ENCODE measurements at places on chromosomes 5 and 9.

GRCh38 chr5:17219006-17219422 is 1.6 kb downstream of the BASP1 start:
- no peak for DNase-seq

DNA sequence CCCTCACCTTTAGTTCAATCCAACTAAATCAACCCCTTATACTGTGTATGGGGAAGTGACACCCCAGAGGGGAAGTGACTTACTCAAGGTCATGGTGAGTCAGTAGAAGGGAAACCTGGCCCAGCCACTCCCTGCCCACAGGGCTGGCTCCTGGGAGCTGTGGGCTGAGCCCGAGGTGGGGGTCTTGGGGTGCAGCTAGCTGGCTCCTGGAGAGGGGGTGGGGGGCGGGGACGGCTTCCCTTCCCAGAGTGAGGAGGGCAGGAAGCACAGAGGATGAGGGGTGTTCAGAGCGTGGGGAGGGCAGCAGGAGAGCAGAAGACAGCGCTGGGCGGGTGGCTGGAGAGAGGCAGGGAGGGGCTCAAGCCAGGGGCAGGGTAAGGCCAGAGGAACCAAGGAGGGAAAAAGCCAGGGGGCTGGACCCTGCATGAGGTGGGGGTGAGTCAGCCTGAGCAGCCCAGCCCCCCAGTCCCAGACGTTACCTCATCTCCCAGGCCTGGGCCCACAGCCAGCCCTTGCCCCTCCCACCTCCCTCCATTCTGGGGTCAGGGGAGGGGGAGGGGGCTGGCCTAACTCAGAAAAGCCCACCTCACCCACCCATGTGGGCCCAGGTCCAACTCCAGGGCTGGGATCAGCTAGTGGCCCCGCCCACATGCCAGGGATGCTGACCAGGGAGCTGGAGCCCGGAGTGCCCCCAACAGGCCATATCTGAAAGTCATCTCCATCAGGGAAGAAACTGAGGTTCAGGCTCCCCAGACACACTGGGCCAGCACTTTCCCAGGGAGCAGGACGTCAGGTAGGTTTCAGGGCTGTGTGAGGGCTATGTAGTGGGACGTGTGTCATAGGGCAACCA is 2.8 kb downstream of the PDLIM7 start:
- DNase-seq = peak; percentile 35

DNA sequence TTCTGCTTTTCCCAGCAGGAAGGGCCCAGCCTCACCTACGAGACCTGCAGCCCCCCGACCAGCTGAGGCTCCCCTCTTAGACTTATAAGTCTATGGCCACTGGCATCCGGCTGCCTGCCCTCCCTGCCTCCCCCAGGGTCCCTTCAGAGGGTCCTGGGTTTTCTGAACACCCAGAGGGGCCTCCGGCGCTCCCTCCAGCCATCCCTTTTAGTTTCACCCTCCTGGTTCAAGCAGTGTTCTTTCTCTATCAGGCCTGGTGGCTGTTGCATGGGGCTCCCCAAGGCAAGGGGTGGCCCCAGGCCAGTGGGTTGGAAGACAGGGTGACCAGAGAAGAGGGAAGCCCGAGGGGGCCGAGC is 21.8 kb downstream of the GOLGA2 start:
- no peak for DNase-seq

DNA sequence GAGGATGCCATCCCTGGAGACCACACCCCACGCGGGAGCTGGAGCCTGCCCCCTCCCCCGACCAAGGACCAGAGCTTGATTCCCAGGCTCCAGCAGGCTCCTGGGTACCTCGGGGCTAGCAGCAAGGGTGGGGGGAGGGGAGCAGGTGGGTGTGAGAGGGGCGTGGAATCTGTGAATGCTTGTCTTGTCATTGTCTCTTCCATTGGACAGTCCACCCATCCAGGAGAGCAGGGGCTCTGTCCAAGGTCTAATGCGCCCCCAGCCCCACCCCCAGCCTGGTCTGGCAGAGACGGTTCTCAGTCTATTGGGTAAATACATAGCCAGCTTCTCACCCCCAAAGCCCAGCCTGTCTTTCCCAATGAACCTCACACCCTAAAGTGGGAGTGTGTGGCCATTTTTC is 22.8 kb downstream of the URM1 start:
- DNase-seq = no peak

- no peak for DNase-seq
Measured at GRCh38 chr5:142078221-142078620, 30.4 kb upstream of the NDFIP1 start.

GRCh38 chr5:1555011-1555807 is 31.4 kb upstream of the LPCAT1 start:
- DNase-seq = no peak

- no peak for DNase-seq
Measured at GRCh38 chr9:89854715-89855475, 250.1 kb downstream of the GADD45G start.

DNA sequence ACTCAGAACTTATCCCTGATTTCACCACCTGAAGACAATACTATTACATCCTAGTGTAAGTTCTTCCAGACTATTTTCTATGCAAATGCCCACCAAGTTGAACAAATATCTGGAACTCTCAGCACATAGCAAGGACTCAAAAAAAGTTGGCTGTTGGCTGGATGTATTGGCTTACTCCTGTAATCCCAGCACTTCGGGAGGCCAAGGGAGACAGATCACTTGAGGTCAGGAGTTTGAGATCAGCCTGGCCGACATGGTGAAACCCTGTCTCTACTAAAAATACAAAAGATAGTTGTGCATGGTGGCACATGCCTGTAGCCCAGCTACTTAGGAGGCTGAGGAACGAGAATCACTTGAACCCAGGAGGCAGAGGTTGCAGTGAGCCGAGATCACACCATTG is 15.0 kb upstream of the VPS13A start:
- no peak for DNase-seq

- DNase-seq = no peak
Measured at GRCh38 chr5:87138091-87138805, 129.4 kb upstream of the RASA1 start.

DNA sequence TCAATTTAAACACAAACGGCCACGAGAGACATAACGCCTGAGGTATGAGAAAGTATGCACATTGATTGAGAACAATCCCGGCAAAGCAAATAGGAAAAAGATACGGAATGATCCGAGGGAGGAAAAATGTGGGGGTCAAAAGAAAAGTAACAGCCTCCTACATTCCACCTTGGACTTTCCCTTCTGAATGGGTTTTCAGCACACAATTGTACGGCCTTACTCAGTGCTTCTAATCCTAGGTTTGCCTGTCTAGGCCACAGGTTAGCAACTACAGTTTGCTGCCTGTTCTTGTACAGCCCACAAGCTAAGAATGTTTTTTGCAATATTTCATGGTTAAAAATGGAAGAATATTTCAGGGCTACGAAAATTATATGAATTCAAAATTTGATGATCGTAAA is 46.2 kb upstream of the RNF20 start:
- no peak for DNase-seq

DNA sequence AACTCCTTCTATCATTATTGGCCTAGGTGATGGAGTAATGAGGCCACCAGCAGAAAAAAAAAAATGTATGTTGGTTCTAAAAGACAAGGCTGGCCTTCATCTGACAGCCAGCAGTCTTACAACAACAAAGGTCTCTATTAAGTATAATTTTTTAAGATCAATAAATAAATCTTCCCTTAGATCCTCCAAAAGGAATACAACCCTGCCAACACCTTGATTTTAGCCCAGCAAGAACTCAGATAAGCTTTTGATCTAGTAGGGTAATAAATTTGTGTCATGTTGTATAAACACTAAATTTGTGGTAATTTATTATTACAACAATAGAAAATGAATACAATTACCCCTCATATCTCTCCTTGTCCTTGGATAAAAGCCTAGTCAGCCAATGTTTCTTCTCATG is 633.2 kb upstream of the FAM174A start:
- no peak for DNase-seq

DNA sequence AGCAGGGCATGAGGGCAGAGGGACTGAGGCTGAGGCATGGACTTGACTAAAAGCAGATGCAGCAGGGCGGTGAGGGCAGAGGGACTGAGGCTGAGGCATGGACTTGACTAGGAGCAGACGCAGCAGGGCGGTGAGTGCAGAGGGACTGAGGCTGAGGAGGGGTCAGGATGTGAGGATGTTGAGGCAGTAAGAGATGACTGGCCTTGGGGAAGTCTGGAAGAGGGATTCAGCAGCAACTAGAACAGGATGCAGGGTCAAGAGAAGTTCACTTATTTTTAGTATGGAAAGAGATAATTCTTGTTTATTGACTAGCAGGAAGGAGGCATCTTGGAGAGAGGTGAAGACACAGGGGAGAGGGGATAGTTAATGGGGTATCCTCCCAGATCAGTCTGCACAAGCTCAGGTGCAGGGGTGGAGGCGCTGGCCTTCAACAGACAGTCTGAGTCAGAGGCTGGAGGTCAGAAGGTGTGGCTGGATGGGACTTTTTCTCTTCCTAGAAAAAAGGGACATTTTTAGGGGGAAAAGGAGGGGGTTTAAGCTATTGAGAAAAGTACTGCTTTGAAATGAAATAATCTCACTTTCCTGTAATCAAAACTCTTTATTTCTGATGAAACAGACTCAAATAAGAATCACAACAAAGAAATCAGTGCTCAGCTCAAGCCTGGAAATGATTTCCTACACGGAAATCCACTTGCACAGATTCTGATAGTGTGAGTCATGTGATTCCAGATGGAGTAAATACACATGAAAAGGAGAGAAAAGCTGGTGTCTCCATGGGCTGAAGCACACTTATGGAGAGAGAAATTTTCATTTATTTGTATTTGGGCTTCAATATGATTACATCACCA is 130.9 kb downstream of the PALM2AKAP2 start:
- DNase-seq = no peak

DNA sequence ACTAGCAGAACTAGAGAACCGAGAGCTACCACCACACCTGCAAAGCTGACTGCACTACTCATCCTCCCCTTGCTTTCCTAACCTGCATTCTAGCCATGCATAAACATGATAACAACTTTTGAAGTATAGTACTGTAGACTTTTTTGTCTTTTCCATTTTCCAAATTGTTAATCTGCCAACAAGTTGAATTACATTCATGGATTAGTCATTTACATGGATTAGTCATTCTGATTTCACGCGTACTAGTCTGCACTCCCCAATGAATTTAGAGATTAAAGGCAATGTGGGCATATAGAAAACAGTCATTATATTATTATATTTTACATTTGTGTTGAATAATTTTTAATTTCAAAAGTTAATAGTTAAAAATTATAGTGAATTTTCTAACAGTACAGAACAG is 81.4 kb downstream of the EDIL3 start:
- no peak for DNase-seq

GRCh38 chr9:19331877-19332276 is 48.2 kb downstream of the RPS6 start:
- no peak for DNase-seq

DNA sequence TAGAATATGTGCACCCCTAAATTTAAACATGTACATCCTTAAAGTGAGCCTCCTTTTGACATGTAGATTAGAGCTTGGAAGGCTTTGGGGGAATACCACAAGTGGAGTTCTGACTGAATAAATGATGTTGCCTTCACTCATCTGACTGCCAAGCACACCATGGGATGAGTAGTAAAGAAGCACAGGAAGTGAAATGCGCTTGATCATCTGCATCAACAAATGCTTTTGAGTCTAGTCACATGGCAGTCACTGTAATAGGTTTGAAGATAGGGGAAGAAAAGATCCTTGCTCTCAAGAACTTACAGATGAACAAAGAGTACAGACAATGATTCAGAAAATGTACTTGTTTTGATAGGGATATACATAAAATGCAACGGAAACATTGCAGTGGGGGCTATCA is 62.0 kb upstream of the STARD4 start:
- DNase-seq = no peak

- peak; percentile 37 for DNase-seq
Measured at GRCh38 chr9:4666042-4666699, at the start of gene SPATA6L. TSS of gene SPATA6L (minus strand) at chr9:4666480. CDS start at chr9:4666250, 230 bp downstream.

DNA sequence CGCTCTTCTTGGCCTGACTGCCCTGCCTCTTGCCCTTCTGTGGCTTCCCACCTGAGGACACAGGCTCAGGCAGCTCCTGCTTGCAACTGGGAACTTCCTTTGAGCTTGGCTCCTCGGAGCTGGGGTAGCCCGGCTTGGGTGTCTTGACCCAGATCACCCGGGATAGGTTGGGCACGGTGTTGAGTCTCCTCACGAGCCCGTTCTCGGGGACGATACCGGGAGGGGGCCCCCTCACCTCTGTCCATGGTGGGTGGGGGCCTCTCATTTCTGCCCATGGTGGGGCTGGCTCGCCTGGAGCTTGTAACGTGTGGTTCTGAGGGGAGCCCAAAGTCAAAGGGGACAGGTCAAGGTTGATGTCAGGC is 7.8 kb upstream of the DDX41 start:
- DNase-seq = no peak

- no peak for DNase-seq
Measured at GRCh38 chr5:178334861-178335260, 102.3 kb upstream of the PHYKPL start.

DNA sequence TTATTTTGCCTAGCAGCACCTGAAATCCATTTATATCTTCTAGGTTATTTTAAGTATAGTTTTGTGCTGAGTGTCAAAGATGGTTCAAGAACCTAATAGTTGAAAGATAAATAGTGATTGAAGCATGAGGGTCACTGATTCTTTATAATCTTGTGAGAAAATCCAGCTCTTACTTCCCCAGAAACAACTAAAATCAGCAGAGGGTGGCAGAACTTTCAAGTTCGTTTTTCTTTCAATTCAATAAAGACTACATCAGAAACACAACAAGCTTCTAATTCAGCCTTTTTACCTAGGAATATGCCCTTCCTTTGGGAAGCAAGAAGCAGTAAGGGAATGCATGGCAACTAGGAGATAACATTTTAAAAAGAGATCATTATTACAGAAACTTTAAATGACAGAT is 202.6 kb downstream of the KIAA0825 start:
- DNase-seq = no peak

GRCh38 chr9:96087669-96088299 is 212.3 kb downstream of the ERCC6L2 start:
- DNase-seq = no peak

GRCh38 chr5:72436796-72437471 is 70.3 kb downstream of the ZNF366 start:
- no peak for DNase-seq

GRCh38 chr9:33289496-33289895 is 820 bp upstream of the NFX1 start:
- peak; percentile 34 for DNase-seq

Data from stimulated activated naive CD8-positive, alpha-beta T cell treated with anti-CD3 and anti-CD28 coated beads, Interleukin-15, amount 100 ng/mL, for 72 hours (primary cell).